ENCODE measurements at places on chromosomes 13 and 19.
A peak's percentile ranks its signal among the peaks of the same experiment; 100 is the strongest.

DNA sequence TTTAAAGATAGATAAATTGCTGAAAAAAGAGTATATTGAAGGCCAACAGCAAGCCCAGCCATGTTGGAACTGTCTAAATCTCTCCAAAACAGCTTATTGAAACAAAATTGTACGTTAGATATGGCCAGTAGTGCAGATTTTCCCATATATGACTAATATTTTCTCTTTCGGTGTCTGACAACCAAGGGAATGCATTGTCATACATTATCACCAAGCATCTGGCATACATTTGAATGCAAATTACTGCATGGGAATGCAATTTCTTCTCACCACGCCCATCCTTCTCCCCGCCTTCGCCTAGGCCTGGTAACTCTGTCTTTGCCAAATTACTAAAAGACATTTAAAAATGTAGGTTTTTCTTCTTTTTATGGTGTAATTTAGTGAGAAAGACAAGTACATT is 32.5 kb upstream of the IRS2 start:
- DNase-seq: no peak

DNA sequence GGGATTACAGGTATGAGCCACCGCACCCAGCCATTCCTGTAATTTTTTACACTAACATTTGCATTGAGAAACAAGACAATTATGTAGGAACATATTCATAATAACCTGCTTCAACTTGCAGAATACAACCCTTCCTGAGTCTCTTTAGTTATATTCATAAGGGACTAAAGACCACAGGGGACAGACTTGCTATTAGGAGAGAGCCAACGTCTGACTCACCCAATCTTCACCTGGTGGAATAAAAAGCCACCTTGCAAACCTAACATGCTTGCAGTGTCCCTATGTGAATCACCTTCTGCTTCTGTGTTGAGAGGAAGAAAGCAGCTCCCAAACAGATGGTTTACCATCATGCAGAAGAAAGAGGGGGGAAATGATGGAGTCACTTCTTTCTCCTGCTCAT is 456.1 kb downstream of the PCDH9 start:
- DNase-seq: no peak

DNA sequence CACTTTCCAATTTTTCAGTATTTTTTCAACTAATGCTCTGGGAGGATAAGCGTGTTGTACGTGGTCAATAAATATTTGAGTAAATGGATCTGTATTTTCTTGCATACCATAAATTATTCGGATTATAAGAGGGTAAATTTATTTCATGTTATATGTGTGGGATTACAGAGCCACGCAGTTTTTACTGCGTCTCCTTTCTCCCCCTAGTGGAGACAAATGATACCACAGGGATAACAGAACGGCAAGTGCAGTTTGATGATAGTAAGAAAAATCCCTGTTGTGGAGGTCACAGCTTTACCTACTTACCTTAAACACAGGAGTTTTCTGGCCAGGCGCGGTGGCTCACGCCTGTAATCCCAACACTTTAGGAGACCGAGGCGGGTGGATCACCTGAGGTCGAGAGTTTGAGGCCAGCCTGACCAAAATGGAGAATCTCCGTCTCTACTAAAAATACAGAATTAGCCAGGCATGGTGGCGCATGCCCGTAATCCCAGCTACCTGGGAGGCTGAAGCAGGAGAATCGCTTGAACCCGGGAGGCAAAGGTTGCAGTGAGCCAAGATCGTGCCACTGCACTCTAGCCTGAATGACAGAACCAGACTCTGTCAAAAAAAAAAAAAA is 16.8 kb downstream of the MBD3L2B start:
- peak; percentile 18 for DNase-seq

DNA sequence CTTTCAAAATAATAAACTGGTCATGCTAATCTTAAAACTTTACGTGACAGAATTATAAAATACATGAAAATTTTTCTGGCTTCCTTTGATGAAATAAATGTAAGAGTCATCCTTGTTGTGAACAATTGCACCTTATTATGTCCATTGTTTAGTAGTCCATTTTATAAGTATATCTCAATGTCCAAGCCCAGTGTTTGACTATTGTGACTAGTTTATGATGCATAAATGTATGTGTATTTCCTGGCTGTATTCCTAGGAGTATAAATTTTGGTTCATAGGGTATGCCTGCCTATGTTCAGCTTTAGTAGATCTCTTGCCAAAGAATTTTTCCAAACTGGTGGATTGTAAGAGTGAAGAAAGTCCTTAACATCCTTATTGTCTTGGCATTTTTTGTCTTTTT is 2895.5 kb upstream of the PCDH20 start:
- DNase-seq: no peak

- no peak for DNase-seq
These were observed 54.0 kb upstream of the C13orf46 start for GRCh38 chr13:114027826-114028225.

GRCh38 chr13:79810669-79811068 is 329.7 kb downstream of the NDFIP2 start:
- DNase-seq: no peak

GRCh38 chr13:23915308-23915707 is 18.0 kb upstream of the C1QTNF9B start:
- DNase-seq: peak; percentile 84

- no peak for DNase-seq
These were observed 16.6 kb downstream of the CARD8 start for GRCh38 chr19:48239120-48239519.

GRCh38 chr13:84086847-84087162 is 204.5 kb upstream of the SLITRK1 start:
- DNase-seq: no peak

GRCh38 chr19:39701291-39701690 is 3.0 kb upstream of the LGALS14 start:
- no peak for DNase-seq

DNA sequence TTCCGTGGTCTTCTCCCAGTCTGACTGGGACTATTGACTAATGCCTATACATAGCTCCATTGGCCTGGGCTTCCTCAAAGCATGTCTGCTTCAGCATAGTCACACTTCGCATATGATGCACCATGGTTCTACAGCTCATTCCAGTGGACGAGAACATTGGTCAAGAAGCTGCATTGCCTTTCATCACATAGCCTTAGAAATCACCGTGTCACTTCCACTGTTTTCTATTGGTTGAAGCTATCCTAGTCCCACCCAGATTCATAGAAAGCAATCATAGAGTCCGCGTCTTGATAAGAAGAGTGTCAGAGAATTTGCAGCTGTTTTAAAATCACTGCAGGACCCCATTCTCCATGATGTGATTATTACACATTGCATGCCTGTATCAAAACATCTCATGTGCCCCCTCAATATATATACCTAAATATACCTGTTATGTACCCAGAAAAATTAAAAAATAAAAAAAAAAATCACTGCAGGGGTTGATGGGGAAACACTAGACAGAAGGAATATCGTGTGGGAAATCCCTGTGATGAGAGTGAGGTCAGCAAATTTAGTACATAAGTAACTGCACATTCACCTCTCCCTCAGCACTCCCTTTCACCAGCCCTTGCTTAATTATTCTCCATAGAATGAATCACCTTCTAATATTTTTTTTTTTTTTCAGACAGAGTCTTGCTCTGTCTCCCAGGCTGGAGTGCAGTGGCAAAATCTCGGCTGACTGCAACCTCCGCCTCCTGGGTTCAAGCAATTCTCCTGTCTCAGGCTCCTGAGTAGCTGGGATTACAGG is 2.2 kb upstream of the ARHGAP33 start:
- DNase-seq: no peak

DNA sequence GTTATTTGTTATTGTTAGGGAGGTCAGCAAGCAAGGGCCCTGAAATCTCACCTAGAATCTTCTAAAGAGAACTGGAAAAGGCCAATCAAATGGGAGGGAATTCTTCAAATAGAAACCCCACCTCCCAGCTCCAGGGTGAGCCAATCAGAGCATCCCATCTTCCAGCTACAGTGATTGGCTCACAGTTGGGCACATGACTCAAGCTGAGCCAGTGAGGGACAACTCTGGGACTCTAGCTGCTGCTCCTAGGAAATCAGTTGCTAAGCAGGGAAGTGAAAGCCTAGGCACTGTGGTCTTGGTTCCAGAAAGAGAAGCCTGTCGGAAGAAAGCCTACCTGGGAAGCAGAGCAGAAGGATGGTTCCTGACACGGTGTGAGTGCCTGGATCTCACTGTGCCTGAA is 13.4 kb downstream of the TM6SF2 start:
- peak; percentile 38 for DNase-seq

GRCh38 chr19:35029737-35030256 is 473 bp upstream of the SCN1B start:
- DNase-seq: no peak

DNA sequence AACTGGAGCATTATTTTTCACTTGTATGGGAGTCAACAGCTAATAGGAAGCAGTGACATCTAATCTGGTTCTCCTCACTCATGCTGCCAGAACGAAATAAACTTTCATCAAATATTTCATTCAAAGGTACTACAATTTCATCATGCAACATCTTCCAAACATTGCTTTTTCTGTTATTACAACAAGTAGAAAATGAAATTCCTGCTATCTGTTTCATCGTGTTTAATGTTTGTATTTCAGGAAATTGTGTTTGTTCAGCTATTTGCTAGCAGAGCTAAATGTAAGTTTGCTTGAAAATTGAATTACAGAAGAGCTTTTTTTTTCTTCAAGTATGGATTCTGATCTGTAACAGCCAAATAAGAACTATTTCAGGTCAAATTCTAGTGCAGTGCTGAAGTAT is 90.1 kb downstream of the SLITRK6 start:
- DNase-seq: peak; percentile 45

GRCh38 chr19:41325947-41326706 is 16.2 kb downstream of the CCDC97 start:
- peak; percentile 71 for DNase-seq

DNA sequence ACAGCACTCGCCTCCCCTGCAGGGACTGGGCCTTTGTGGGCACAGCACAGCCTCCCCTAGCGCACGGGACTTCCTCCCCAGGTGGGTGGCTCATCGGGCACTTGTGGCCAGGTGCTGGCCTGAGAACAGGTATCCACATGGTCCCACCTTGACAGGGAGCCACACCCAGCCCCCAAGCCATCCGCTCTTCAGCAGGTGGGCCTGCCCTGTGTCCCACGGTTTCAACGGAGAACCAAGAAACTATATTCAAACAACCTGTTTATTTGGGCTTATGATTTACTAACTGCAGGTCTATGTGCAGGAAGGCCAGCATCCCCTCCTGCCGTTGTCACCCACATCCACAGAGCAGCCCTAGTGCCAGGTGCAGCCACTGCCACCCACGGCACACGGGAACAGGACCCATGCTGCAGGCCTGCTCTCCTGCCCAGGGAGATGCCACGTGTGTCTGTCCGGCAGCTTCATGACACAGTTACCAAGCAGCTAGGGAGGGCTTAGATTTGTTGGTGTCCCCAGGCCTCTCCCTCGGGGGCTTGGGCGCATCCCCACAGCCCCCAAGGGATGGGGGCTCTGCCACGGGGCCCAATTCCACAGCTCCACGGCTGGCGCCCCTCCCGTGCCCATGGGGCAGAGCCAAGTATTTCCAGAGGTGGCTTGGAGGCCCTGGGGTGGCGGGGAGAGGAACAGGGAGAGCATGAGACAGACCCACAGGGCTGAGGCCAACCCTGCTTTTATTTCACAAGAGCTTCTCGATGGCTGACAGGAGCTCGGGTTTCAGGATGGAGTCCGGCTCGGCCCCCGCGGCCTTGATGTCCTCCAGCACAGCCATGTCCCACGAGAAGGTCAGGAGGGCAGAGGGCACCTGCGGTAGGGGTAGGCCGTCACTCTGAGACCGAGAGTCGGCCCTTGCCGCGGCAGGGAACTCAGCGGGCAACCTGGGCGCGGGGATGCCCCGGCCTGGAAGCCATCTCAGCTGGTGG is 12.5 kb downstream of the UBXN6 start:
- no peak for DNase-seq

DNA sequence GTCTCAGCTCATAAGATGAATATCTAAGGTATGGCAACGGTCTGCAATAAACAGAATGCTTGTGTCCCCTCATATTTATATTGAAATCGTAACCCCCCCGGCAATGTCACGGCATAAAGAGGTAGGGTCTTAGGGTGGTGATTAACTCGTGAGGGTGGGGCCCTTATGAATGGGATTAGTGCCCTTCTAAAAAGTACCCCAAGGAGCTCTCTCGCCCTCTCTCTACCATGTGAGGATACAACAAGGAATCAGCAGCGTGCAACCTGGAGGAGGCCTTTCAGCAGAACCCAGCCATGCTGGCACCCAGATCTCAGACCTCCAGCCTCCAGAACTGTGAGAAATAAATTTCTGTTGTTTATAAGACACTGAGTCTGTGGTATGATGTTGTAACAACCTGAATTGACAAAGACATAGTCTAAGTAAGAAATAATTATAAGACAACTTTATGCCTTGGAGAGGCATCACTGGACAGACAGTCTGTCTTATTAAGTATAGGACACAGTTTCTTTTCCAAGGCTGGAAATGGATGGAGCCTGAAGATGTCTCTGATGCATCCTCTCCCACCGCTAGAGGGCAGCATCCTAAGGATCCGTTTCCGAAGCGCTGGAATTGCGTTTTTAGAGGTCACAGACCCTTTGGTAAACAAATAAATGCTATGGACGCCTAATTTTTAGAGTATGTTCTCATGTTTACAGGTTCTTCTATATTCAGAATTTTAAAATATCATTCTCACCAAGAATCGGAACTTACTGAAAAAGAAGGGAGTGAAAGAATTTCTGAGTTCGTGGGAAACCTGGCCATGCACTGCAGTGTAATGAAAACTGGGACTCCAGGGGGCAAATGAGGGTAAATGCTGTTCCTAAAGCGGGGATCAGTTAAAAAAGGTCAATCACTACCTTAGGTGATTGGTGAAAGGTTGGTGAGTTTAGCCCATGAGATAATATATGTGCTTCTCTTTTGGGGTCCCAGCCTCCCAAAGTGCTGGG is 13.3 kb upstream of the LEUTX start:
- DNase-seq: peak; percentile 34

DNA sequence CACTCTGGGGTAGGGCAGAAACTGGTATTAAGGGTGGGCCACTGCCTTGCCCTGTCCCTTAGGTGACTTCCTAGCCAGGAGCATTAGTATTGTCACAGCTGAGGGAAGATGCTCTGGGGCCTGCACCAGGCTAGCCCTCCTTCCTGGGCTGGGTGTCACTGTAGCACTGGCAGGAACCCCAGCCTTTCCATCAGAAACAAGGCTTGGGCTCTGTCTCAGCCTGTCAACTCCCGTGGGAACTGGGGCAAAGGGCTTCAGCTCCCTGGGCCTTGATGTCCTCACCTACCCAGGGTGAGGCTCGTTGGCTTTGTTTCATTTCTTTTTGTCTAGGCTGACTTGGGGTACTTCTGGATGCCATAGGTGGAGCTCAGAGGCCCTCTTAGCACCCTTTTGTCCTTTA is 18.0 kb downstream of the PAF1 start:
- DNase-seq: no peak

- DNase-seq: no peak
These were observed 8.2 kb upstream of the UBL3 start for GRCh38 chr13:29858667-29859066.

GRCh38 chr19:19270749-19271571 is 2.1 kb downstream of the TM6SF2 start:
- DNase-seq: no peak

DNA sequence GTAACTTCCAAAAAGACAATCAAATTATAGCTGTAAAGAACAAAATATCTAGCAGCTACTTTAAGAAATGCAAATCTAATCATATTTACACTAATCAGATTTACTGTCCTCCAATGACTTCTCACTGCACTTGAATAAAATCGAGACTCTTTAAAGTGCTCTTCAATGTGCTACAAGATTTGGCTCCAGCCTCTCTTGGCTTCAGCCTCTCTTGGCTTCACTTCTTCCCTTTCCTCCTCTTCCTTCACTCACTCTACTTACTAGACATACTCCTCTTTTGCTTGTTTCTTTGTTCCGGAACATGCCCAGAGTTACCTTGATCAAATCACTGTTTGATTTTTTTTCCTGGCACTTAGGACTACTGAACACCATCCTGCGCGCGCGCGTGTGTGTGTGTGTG is 495.4 kb downstream of the LMO7 start:
- no peak for DNase-seq
